Activated CD8-positive, alpha-beta memory T cell treated with anti-CD3 and anti-CD28 coated beads, Interleukin-2, amount 50 U/mL, for 48 hours (primary cell): ENCODE measurements at places on chromosomes 1 and 21.

- no peak for DNase-seq
Observed at GRCh38 chr1:157289424-157290105, 151.4 kb upstream of the ETV3 start.

GRCh38 chr1:23774174-23774880 lies 3.9 kb upstream of the PITHD1 start:
- no peak for DNase-seq

- no peak for DNase-seq
Observed at GRCh38 chr1:117527566-117528102, 78.2 kb upstream of the TENT5C start.

DNA sequence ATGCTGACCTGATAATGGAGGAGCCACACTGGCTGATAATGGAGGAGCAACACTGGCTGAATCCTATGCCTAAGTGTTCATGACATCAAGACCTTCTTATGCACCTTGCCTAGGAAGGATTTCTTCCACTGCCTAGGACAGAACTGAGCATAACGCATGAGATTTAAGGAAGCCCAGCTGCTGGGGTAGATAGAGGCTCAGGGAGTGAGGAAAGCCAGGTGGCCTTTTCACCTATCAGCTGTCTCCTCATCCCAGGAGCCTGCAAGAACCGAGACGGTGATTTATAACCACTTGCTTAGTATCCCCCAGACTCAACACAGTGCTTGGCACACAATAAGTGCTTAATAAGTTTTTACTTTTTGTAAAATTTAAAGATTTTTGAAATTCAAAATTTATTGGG lies 7.4 kb upstream of the CTBS start:
- no peak for DNase-seq

- no peak for DNase-seq
Observed at GRCh38 chr21:38661197-38661871, 144.4 kb upstream of the ETS2 start.

DNA sequence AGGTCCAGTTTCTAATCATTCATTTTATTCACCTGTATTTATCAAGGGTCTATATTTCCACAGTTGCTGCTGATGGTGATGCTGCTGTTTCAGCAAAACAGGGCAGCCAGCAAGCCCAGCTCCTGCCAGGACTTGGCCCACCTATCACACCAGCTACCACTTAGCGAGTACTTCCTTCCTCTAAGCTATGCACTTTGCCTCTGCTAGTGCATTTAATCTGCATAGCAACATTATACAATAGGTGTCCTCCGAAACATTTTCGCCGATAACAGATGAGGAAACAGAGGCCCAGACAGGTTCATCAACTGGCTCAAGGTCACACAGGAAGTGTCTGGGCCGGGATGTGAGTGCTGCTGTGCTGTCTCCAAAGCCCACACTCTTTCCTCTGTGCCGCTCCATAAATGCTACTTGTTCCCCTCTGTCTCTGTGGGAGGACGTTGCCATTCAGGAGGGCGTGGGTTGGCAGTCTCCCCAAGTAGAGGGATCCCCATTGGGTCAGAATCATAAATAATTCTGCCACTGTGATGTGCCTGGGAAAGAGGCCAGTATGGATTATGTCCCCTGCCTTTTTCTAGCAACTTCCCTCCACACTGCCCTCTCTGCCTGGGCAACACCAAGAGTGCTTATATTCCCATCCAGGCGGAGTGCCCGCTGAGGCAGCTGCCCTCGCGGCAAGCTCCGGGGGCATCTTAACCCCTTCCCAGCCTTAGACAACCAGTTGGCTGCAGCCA lies 9.4 kb upstream of the PLEKHA6 start:
- no peak for DNase-seq

- DNase-seq = no peak
Observed at GRCh38 chr1:66788231-66788939, 12.7 kb downstream of the INSL5 start.

DNA sequence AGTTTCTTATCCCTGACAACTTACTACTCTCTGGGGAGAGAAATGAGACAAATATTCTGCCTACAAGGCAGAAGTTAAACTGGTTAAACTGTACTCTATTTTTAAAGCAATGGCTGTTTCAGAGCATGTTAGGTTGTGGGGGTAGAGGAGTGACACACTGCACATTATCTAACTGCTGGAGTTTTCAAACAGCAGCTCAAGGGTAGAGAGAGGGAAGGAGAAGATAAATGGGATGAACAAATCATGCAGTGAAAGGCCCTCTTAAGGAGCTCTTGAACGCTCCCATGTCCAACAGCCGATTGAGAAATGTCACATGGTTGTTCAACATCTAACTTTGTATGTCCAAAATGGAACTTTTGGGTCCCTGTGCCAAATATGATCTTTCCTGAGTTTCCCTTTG lies 14.0 kb upstream of the IFI44L start:
- DNase-seq = no peak

DNA sequence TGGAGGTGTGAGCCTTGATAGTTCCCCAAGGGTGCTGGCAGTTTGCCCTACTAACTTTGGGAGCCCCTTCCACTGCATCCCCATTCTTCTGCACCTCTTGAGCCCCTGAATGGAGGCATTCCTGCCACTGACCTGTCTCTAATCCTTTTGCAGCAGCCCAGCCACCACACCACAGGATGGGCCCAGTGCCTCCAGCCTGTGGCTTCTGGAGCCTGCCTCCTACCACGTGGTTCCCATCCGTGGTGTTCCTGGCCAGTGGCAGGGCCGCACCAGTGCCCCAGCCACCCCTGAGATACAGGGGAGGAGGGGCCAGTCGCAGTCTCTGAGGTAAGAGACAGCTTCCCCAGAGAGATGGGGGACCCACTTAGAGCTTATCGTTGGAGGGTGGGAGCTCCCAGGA lies 14.4 kb downstream of the INAVA start:
- DNase-seq = no peak

- no peak for DNase-seq
Observed at GRCh38 chr21:36145259-36145658, 10.4 kb downstream of the CBR3 start.

DNA sequence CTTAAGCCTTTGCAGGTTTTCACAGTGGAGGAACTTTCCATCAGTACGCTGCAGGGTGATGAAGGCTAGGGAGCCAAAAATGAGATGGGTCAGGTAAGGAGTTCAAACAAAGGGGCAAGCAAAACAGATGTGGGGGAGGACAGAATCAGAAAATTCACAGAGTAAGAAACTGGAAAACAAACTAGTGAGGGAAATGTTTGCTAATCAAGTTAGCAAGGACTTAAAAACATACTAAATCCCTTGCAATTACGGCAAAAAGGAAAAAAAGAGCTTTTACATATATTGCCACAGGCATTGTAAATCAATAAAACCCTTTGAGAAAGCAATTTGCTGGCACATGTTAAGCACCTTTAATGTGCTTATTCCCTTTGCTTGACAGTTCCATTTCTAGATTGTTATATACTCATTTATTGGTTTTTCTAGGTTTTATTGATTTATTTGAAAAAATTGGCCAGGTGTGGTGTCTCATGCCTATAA lies 45.8 kb upstream of the SERBP1 start:
- no peak for DNase-seq

- DNase-seq = no peak
Observed at GRCh38 chr1:66852870-66853269, 51.8 kb upstream of the INSL5 start.

DNA sequence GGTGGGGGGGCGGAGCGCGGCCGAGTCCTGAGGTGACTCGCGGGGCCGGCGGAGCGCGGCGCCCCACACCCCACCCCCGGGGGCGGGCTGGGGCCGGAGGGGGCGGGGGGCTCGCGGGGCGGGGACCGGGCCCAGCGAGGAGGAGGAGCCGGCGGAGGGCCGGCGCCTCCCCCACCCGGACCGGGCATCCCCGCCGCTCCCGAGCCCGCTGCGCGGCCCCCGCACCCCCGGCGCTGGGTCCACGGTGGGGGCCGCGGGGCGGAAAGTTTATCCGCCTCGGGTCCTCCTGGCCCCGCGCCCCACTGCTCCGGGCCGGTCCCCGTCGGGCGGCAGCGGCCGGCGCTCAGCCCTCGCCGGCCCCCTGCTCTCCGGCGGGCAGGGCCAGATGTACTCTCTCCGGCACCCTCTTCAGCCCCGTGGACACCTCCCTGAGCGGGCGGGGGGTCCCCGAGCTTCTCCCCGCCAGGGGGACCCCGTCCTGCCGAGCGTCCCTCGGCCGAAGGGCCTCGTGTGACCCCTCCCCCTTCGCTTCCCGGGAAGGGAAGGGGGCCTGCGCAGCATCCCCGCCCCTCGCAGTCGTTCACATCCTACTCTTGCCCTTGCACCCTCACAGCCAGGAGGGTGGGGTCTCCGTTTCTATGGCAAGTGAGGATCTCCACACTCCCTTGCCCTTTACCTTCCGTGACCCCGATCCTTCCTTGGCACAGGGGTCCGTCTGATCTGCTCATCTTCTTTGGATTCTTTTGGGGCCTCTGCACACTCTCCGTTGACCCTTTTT lies 663 bp downstream of the CAMTA1 start:
- DNase-seq = peak; percentile 75

- DNase-seq = no peak
Observed at GRCh38 chr1:39129514-39129913, 75.0 kb upstream of the MACF1 start.

DNA sequence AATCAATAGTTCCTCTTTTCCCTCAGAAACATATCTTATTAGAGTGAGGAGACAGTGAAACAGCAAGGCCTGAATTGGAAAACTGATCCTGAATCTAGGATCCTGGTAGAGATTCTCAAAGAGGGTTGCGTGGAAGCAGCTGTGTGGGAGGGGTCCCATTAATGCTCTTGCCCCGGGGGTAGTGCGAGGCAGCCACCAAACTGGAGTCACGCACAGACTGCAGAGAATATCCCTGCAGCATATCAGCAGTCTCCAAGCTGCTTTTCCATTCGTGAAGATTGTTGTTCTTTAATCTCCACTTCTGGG lies 150.1 kb downstream of the DISC1 start:
- no peak for DNase-seq

DNA sequence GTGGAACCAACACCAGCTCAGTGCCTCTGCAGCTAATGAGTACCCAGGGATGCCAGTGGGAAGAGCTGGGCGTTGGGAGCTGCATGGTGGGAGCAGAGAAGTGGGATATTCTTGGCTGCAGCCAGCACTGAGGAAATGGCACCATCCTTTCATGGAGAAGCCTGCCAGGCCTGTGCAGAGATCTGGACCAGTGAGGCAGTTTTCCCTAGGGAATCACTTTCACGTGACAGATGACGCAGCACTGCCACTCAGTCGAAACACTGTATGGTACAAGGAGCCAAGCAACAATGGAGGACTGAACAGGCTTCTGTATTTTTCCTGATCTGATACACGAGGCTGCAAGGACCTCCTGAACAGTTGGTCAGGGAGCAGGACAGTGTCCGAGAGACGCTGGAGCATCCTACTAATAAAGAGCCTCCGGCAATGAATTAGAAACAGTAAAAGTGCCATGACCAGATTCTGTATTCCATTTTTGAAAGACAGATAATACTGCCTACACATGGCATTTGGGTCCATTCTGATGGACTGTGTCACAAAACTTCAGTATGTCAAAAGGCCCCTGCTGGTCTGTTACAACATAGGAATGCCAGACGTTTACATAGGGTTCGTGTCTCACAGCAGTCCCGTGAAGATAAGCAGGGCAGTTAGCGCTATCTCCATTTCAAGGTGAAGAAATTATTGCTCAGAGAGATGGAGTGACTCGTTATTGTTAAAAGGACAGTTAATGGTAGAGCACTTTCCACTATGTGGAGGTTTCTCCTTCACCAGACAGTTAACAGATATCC lies 44.0 kb upstream of the LMO4 start:
- DNase-seq = no peak

GRCh38 chr1:61220536-61220935 lies 138.2 kb downstream of the NFIA start:
- no peak for DNase-seq

GRCh38 chr1:156826630-156827029 lies 10.0 kb upstream of the SH2D2A start:
- DNase-seq = no peak

- DNase-seq = no peak
Observed at GRCh38 chr1:33302325-33302724, 18.6 kb downstream of the A3GALT2 start.

- DNase-seq = no peak
Observed at GRCh38 chr1:99788896-99789295, 22.5 kb upstream of the FRRS1 start.

DNA sequence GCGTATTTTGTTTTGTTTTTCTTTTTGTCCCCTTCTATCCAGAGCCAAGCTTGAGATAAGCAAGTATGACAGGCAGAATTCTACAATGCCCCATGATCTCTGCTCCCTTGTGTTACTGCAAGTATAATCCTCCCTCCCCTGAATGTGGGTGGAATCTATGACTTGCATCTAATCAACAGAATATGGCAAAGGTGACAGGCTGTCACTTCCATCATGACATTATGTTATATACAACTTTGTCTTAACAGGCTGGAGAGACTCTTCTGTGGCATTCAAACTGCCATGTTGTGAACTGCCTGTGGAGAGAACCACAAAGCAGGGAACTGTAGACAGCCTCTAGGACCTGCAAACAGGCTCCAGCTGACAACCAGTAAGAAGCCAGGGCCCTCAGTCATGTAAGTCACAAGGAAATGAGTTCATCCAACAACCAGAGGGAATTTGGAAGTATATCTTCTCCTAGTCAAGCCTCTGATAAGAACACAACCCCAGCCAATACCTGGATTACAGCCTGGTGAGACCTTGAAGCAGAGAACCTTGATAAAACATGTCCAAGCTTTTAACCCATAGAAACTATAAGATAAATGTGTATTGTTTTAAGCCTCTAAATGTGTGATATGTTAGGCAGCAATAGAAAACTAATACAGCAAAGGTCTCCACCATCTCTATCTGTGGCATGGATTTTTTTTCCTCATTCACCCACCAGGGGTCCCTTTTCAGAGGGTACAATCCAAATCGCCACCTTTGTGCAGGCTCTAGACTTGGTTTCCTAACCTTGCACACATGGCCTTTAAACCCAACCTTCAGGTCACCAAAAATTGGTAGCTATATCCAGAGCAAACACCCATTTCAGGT lies 5.7 kb upstream of the C1orf162 start:
- no peak for DNase-seq

DNA sequence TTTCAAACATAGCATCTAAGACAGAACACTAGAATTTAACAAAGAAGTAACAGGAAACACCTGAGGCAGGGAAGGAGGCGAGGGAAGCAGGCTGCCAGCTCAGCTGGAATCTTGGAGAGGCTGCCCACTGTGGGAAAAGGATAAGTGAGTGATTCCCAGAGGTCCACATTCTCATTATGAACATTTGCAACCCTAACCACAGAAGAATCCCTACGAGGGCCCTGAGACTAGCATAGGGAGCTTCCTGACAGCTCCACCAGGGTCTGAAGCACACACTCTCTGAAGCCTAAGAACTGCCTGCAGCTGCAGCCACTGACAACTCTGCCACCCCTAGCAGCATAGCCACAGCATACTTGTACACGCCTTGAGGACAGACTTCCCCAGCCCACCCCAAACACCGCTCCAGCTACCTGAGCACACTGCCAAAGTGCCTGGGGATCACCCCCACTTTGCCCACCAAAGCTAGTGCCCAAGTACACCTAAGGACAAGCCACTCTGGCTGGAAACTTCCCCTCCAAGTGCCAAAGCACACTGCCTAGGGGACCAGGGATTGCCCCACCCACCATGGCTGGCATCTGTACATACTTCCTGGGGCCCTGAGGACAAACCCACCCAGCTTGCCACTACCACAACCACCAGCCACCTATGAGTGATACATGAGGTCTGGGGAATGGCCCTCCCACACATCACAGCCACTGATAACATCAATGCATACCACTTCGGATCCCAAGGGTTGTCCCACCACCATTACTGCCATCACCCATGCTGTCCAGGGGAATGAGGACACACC lies 76.6 kb upstream of the GUCA2A start:
- no peak for DNase-seq

GRCh38 chr1:14679027-14679688 lies 80.7 kb downstream of the KAZN start:
- DNase-seq = no peak
